ENCODE measurements at places on chromosomes 2 and 18. TPM values are rescaled to one million over a fixed set of nuclear protein-coding genes. Genes with fewer than 3 reads are reported as not detected.

Gene ARHGEF33
- 0.10 TPM for total RNA-seq

Gene ADCYAP1
- not detected for total RNA-seq

Gene GPR45
- total RNA-seq: not detected

Gene GAL3ST2
- 0.36 TPM for total RNA-seq

Gene LAMA1
- total RNA-seq: 0.06 TPM

Gene SERPINE2
- 202 TPM for total RNA-seq

Gene ITGA4
- 1.9 TPM for total RNA-seq

Gene CHRND
- not detected for total RNA-seq

Gene LHCGR
- not detected for total RNA-seq

Gene SLC38A11
- total RNA-seq: not detected

Gene NOSTRIN
- total RNA-seq: 2.0 TPM

Gene HNMT
- 0.85 TPM for total RNA-seq

Gene ZC3H8
- 17.3 TPM for total RNA-seq

Gene PXDN
- 13.0 TPM for total RNA-seq

Gene FAM228A
- total RNA-seq: not detected

Gene PPIL3
- total RNA-seq: 24.3 TPM

Gene TXNL1
- 43.5 TPM for total RNA-seq

Gene DIPK1C
- total RNA-seq: not detected

Gene CROCC2
- not detected for total RNA-seq

Gene CBLN2
- total RNA-seq: 0.07 TPM

Gene RPS27A
- total RNA-seq: 3,039 TPM

Gene KIF5C
- total RNA-seq: 0.42 TPM

Gene TUBA4B
- 0.26 TPM for total RNA-seq

Measured in A549 treated with RU486 at 1 μM for 4 hours (cell line).